Cardiac septum (tissue), 1 donor: ENCODE measurements at places on chromosomes 5 and 9. TPM values are rescaled to one million over a fixed set of nuclear protein-coding genes. Genes with fewer than 3 reads are reported as not detected.

DNA sequence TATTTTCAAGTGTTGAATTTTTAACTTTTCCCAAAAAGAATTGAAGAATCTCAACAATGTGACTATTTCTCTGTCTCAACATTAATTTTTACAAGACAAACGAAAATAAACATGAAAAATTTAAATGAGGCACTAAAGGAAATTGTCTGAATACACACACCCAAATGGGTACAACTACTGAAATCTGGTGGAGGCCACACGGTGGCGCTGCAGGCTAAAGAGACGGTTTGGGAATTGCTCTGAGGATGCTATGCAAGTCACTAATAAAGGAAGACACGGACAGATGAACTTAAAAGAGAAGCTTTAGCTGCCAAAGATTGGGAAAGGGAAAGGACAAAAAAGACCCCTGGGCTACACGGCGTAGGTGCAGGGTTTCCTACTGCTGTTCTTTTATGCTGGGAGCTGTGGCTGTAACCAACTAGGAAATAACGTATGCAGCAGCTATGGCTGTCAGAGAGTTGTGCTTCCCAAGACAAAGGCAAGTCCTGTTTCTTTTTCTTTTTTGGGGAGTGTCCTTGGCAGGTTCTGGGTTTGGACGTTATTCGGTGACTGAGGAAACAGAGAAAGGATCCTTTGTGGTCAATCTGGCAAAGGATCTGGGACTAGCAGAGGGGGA lies at the start of gene PCDHB10:
PCDHB10 (plus strand) TSS at position 244 of the 616 bp plus-strand sequence; CDS start at position 444, 200 bp downstream.
- DNase-seq, result no peak

- no peak for DNase-seq
These were observed 2052.0 kb upstream of the C9orf72 start for GRCh38 chr9:29625292-29625731.

- DNase-seq, result no peak
These were observed 20.9 kb upstream of the BNIP1 start for GRCh38 chr5:173123416-173123815.

GRCh38 chr5:97131139-97131710 lies 11.2 kb downstream of the LIX1 start:
- DNase-seq, result no peak

The CDX1 gene
- 0.16 TPM for total RNA-seq

GRCh38 chr5:168578006-168578405 lies 1.2 kb downstream of the PANK3 start:
- no peak for DNase-seq
